ENCODE measurements at places on chromosomes 16 and 17.

GRCh38 chr17:73691321-73691766, 47.1 kb upstream of the SDK2 start:
- no peaks in the 10 kb centered on the region for H3K27me3 ChIP-seq
- DNase-seq = no peak
- H3K27ac ChIP-seq = no peak overlapping the region
- H3K4me3 ChIP-seq = no peak overlapping the region
- H3K4me1 ChIP-seq = no peaks in the 10 kb centered on the region

DNA sequence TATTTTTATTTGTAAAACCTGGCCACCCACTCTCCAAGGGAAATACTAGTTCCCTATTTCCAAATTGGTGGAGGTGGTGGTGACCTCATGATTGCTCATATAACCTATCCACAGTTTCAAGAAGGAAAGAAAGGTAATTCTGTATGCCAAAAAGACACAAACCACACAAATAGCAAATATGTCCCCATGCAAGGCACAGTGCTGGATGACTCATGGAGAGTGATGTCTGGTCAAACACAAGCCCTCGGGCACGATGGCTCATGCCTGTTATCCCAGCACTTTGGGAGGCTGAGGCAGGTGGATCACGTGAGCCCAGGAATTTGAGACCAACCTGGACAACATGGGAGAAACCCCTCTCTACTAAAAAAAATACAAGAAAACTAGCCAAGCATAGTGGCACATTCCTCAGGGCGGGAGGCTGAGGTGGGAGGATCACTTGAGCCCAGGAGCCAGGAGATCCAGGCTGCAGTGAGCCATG, 64.2 kb downstream of the GNA13 start:
- DNase-seq = no peak
- H3K27me3 ChIP-seq = no peaks in the 10 kb centered on the region
- peaks cover 21% of the 10 kb centered on the region for H3K4me1 ChIP-seq
- H3K27ac ChIP-seq = no peak overlapping the region

DNA sequence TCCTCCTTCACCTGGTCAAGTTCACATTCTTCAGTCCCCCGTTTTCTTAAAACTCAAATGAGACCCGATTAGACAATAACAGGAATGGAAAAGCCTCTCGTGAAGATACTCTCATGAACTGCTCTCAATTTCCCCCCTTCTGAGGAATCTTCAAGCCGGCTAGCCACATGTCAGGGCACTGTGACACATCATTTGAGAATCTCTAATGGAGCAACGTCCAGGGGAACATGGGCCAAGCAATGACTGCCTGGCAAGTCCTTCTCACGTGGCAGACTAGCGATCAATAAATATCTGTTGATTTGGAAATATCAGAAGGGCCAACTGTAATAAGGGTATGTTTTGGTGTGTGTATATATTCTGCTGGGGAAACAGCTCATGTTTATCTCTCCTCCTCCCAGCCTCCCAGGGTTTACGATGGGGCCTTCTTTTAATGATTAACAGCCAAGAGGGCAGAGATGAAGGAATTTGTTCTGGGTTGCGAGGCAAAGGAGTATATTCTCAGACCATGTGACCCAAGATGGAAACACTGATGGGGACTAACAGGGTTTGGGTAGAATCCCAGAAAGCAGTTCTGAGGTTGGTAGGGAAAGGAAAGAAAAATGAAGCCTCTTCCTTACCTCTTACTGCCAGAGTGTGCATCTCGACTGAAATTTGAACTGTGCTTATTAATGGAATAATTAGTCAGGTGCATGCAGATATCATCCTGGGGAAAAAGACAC, 21.4 kb downstream of the TTLL6 start:
- no peak for DNase-seq
- H3K27ac ChIP-seq = no peak overlapping the region
- no peaks in the 10 kb centered on the region for H3K4me1 ChIP-seq
- no peak overlapping the region for H3K4me3 ChIP-seq
- H3K27me3 ChIP-seq = no peaks in the 10 kb centered on the region

DNA sequence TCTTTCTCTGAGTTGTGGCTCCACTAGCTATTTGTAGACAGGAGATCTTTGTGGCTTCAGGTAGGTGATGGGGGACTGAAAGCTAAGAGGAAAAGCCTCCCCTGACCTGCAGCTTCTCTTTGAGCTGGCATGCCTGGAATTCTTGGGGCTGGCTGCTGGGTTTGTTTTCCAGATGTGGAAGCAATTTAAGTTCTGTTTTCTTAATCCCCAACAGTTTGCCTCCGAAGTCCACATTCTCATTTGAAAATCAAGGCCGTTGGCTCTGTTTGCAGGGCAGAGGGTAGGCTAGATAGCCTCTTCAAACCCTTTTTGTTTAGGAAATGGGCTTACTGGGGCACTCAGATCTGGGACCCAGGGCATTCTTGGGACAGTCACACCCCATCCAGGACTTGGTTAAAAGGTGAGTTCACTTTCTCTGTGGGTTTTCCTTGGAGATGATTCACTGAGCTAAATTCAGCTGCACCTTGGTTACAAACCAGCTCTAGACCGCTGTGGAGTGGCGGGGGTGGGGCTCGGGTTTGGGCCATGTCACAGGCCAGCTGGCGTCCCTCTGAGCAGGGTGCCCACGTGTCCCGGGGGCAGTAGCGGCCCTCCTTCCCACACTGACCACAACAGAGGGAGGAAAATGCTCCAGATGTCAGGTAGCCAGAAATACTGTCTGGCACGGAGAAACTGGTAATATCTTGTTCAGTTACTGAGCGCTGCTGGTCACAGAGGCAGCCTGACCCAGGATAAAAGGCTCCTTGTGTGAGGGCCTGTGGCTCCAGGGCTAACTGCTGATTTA, 108.5 kb downstream of the RAB11FIP4 start:
- H3K36me3 ChIP-seq = no peaks in the 10 kb centered on the region
- peaks cover 15% of the 10 kb centered on the region for H3K4me1 ChIP-seq
- no peak overlapping the region for H3K27ac ChIP-seq
- DNase-seq = no peak

- peaks cover 47% of the 10 kb centered on the region for H3K36me3 ChIP-seq
- peaks cover 16% of the 10 kb centered on the region for H3K4me1 ChIP-seq
- no peaks in the 10 kb centered on the region for H3K27me3 ChIP-seq
- DNase-seq = no peak
- H3K4me3 ChIP-seq = no peak overlapping the region
- no peak overlapping the region for H3K27ac ChIP-seq
These were observed 39.8 kb upstream of the FAAP100 start for GRCh38 chr17:81591971-81592370.

DNA sequence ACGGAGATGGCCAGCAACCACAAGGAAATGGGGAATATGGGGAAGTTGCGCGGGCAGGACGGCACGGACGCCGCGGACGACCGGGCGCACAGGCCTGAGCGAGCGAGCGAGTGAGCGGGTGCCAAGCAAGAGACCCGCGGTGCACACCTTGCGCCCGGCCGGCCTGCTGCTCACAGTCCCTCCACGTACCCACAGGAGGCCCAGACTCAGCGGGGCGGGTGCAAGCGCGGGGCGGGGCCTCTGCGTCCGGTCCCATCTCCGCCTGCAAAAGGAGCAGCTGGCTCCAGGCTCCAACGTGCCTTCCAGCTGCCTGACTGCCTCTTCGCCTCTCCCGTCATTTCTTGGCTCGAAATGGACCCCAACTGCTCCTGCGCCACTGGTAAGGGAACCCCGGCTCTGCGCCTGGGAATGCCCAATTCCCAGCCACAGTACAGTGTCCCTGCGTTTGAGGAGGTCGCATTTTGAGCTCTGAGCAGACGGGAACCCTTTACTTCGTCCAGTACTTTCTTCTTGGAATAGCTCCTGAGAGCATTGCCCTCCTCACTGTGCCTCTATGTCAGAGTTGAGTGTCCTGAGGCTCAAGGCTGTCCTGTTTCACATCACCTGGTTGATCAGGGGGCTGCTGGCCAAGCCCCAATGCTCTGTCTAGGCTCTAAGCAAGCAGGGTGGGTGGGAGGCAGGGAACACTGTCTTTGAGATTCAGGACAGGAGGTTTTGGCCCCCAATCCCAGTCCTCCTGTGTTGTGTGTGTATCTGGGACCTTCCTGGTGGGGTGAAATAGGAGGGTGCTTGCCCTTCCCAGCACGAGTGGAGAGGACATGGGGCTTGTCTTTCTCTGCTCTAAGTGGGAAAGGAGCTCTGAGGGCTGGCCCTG, 8.1 kb upstream of the MT1E start:
- H3K27me3 ChIP-seq = no peaks in the 10 kb centered on the region
- no peaks in the 10 kb centered on the region for H3K36me3 ChIP-seq
- peak overlapping the region; percentile 34 for H3K27ac ChIP-seq
- H3K4me1 ChIP-seq = peaks cover 4% of the 10 kb centered on the region

DNA sequence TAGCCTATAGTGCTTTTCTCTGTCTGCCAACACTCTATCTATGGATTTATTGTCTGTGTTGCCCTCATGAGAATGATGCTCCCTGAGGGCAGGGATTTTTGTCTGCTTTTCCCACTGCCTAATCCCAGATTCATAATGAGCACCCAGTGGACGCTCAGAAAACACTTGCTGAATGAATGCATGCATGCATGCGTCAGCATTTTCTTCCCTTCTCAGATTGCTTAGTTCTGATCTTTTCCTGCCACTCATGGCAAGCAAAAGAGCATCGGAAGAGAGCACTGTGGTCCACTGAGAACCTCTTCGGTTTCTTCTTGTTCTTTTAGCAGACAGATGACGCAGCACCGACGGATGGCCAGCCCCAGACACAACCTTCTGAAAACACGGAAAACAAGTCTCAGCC, 246.8 kb downstream of the RBFOX1 start:
- H3K27me3 ChIP-seq = no peaks in the 10 kb centered on the region
- H3K4me1 ChIP-seq = no peaks in the 10 kb centered on the region
- no peaks in the 10 kb centered on the region for H3K36me3 ChIP-seq

DNA sequence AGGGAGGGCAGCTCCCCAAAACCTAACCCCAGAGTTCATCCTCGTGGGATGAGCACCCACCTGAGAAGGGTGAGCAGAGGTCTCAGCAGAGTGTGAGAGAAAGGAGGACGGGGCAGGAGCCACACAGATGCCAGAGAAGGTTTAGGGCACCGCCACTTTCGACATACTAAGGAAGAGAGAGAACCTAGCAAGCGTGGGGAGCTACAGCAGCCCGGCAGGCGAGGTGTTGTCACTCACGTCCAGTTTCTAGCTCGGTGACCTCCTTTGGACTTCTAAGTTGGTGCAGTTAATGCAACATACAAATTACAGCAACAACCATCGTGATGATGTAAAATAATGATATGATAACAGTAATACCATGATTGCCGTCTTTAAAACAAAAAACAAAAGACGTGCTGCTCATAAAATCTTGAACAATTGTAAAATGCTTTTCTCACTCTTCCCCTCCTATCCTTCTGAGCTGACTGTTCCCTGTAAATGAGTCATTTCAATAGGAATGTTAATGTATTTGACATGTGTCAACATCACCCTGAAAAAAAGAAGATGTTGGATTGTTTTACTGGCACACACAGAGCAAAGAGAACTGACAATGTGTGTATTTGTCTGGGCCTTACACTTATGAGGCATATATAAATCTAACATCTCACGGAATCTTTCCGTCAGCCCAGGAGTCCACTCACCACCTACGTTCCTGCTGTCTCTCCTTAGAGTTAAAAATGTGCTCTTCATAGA, 158.2 kb upstream of the MAF start:
- H3K4me1 ChIP-seq = peaks cover 15% of the 10 kb centered on the region
- DNase-seq = no peak
- H3K27me3 ChIP-seq = no peaks in the 10 kb centered on the region
- H3K4me3 ChIP-seq = no peak overlapping the region
- no peak overlapping the region for H3K27ac ChIP-seq
- H3K36me3 ChIP-seq = no peaks in the 10 kb centered on the region

DNA sequence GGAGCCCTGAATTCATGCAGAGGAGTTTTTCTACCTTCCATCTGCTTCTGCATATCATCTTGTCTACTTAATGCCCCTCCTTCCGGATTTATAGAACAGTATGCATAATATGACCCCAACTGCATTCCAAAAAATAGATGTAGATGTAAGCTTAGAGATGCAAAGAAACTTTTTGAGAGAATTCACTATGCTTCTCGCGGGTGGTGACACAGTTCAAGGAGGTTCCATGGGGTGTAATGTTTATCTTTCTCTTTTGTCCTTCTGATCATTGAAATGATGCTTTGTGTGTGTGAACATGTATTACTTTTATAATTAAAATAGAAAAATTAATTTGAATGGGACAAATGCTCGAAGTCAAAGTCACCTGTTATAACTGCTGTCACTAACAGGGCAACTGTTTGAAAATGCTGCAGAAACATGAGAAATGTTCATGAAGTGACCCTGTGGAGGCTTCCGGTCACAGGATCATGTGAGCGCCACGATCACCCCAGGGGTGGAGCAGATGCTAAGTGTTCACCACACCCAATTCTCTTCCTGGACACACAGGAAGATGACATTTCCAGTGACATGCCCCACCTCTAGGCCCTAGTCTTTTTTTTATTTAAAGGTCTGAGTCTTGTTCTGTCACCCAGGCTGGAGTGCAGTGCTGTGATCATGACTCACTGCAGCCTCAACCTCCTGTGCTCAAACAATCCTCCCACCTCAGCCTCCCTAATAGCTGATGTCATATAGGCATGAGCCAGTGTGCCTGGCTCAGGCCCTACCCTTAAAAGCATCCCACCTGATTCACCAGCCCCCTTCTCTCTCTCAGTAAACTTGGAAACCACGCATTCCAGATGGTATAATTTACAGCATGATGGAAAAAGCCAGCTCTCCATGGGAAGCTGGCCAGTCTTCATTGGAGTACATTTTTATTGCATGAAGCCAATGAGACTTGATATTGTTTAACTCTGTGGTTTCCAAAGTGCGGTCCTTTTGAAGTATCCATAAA, 21.0 kb upstream of the AGRP start:
- DNase-seq = no peak
- no peaks in the 10 kb centered on the region for H3K36me3 ChIP-seq
- H3K27ac ChIP-seq = no peak overlapping the region
- H3K27me3 ChIP-seq = no peaks in the 10 kb centered on the region
- H3K4me1 ChIP-seq = no peaks in the 10 kb centered on the region
- no peak overlapping the region for H3K4me3 ChIP-seq

DNA sequence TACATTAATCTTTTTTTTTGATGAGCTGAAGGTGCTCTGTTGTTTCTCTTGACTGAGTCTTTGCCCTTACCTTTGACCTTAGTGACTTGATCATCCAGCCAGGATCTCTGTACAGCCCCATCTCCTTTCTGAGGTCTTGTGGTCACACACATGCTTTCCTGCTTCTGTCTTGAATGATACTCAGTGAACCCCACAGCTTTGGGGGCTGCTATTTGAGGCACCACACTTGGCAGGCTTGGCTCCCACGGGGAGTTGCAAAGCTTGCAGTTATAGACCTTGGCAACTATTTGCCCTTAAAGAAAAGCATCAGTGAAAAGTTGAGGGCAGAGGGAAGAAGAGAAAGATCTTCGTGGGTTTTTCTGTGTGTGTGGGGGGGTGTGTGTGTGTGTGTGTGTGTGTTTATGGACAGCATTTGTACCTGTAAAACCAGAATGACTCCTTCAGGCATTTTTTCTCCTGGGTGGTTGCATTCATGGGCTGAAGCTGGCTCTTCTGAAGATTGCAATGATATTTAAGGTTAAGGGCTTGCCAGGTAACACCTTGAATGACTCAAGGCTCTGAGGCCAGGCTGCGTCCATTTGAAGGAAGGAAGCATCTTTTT, 101.6 kb downstream of the MSI2 start:
- peak overlapping the region; percentile 71 for H3K27ac ChIP-seq
- DNase-seq = no peak
- H3K36me3 ChIP-seq = no peaks in the 10 kb centered on the region
- H3K4me1 ChIP-seq = peaks cover 4% of the 10 kb centered on the region
- H3K27me3 ChIP-seq = no peaks in the 10 kb centered on the region

Data from thoracic aorta (tissue), 2 donors.